GM12878 (cell line): ENCODE measurements at places on chromosomes 3 and 15.

- no peaks in the 10 kb centered on the region for H3K36me3 ChIP-seq
- H3K4me1 ChIP-seq, result no peaks in the 10 kb centered on the region
- no peak overlapping the region for H3K27ac ChIP-seq
- H3K27me3 ChIP-seq, result no peaks in the 10 kb centered on the region
These were observed 17.6 kb upstream of the FRMD4B start for GRCh38 chr3:69403454-69403853.

DNA sequence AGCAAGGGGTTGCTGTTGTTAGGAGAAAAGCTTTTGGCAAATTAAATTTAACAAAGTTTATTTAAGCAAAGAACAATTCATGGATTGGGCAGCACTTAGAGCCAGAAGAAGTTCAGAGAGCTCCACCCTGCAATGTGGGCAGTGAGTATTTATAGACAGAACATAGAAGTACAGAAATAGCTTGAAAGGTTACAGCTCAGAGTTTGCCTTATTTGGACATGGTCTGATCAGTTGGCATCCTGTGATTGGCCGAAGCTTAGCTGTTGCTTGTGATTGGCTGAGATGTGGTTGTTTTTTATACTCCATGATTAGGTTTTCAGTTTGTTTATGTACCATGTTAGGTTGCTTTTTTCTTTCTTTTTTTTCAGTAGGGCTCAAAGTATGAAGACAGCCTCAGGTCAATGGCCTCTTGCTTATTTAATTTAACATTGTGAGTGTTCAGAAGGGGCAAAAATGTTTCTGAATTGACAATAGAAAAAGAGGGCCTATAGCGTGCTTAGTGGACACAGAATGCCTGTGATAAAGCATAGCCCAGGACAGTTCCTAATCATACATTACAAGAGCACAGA is 293.8 kb downstream of the IGSF11 start:
- no peaks in the 10 kb centered on the region for H3K36me3 ChIP-seq
- no peaks in the 10 kb centered on the region for H3K4me1 ChIP-seq
- no peaks in the 10 kb centered on the region for H3K27me3 ChIP-seq
- H3K27ac ChIP-seq, result no peak overlapping the region
- no peak overlapping the region for H3K4me3 ChIP-seq

DNA sequence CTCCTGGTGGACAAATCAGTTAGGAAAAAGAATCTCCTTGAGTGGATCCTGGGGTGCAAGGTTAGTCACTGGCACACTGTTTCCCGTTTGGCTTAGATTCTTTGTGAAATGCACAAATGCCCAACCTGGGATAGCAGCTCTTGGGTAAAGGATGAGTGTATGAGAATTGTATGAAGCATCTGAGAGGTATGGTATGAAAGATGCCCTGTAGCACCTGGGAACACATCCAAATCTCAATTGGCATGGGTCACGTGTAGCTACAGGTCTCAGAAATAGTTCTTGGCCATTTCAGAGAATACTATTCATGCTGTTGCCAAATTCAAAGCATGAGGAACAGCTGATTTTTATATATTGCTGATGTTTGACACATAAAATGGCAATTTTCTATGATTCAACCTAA is 84.3 kb downstream of the KCNH8 start:
- no peak overlapping the region for H3K27ac ChIP-seq
- H3K27me3 ChIP-seq, result no peaks in the 10 kb centered on the region
- H3K36me3 ChIP-seq, result no peaks in the 10 kb centered on the region
- no peak overlapping the region for H3K4me3 ChIP-seq
- no peak for DNase-seq

GRCh38 chr15:92616621-92617548 is 38.7 kb downstream of the FAM174B start:
- no peaks in the 10 kb centered on the region for H3K27me3 ChIP-seq
- no peak for DNase-seq
- H3K27ac ChIP-seq, result no peak overlapping the region
- H3K4me3 ChIP-seq, result no peak overlapping the region
- H3K4me1 ChIP-seq, result no peaks in the 10 kb centered on the region; the same call in 1 of the 2 replicates

DNA sequence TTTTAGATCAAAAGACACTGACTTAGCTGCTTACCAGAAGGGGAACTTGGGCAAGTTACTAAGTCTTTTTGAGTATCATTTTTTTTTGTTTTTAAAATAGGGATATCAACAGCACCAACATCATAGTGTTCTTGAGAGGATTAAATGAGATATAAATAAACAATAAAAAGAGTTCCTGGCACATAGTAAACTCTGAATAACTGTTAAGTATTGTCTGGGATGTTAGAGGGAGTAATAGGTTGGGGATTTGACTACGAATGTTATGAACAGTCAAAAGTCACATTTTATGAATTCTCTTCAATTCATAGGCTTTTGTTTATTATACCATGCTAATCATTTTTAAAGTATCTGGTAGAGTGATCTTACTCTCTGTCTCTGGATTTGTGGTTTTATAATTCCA is 37.8 kb upstream of the FAH start:
- H3K27me3 ChIP-seq, result no peaks in the 10 kb centered on the region
- DNase-seq, result no peak
- peaks cover 1% of the 10 kb centered on the region; the same call in 1 of the 2 replicates for H3K36me3 ChIP-seq
- H3K27ac ChIP-seq, result no peak overlapping the region
- H3K4me1 ChIP-seq, result no peaks in the 10 kb centered on the region

DNA sequence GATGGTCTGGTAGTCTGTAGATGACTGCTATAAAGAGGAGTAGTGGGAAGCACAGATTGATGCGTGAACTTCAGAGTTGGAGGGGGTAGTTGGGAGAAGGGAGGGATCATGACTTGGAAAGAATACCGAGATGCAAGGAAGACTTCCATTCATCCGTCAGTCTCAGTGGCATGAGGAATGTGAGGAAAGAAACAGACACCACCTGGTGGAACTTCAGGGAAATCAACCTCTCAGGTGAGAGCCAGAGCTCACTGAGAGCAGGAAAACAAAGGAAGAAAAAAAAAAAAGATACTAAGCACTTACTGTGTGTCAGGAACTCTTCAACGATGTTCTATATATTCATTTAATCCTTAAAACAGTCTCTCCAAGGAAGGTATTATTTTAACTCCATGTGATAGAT is 172.4 kb downstream of the OXSM start:
- DNase-seq, result no peak
- H3K27me3 ChIP-seq, result no peaks in the 10 kb centered on the region
- H3K4me1 ChIP-seq, result no peaks in the 10 kb centered on the region
- no peak overlapping the region for H3K27ac ChIP-seq

GRCh38 chr15:79036323-79036722 is 54.3 kb downstream of the RASGRF1 start:
- H3K4me3 ChIP-seq, result no peak overlapping the region
- no peak for DNase-seq
- H3K36me3 ChIP-seq, result no peaks in the 10 kb centered on the region
- H3K4me1 ChIP-seq, result peaks cover 10% of the 10 kb centered on the region
- H3K27ac ChIP-seq, result no peak overlapping the region
- H3K27me3 ChIP-seq, result no peaks in the 10 kb centered on the region

- H3K36me3 ChIP-seq, result no peaks in the 10 kb centered on the region
- H3K4me1 ChIP-seq, result peaks cover 25% of the 10 kb centered on the region
- H3K27me3 ChIP-seq, result no peaks in the 10 kb centered on the region
These were observed 25.6 kb upstream of the CCDC50 start for GRCh38 chr3:191303596-191303995.

DNA sequence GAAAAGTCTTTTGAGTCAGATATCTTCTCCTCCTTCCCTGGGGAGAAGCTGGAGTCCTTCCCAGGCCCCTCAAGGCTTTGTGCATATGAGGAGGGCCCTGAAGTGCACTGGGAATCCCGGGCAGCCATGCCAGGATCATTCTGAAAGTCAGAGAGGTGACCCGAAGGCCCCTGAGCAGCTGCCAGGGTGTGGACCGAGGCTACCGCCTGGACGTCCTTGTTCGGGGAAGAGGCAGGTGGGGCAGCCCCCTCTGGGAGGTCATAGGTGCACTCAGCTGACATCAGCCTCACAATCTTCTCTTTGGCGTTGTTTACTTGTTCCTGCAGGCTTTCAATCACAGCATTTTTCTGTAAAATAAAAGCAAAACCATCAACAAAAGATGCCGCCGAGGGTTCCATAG is 73.8 kb upstream of the GSK3B start:
- no peak overlapping the region for H3K27ac ChIP-seq
- H3K4me3 ChIP-seq, result no peak overlapping the region
- DNase-seq, result no peak
- H3K4me1 ChIP-seq, result no peaks in the 10 kb centered on the region

DNA sequence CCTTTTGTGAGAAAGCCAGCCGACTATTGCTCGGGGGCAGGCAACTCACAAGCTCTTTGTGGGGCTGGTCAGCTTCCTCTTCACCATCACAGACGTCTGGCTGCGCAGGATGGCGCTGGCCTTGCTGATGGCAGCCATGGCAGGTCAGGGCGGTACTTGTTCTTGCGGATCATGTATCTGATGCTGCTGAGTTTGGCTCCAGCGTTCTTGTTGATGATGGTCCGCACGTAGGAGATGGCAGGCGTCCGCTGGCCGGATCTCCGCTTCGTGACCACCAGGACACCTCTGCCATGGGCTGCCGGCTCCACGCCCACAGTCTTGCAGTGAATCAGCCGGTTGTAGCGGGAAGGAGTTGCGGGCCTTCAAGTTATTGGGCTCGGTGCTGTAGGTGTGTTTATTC is 67.9 kb upstream of the SLC7A14 start:
- no peak overlapping the region for H3K4me3 ChIP-seq
- H3K4me1 ChIP-seq, result no peaks in the 10 kb centered on the region
- no peaks in the 10 kb centered on the region for H3K36me3 ChIP-seq
- peaks cover 3% of the 10 kb centered on the region for H3K27me3 ChIP-seq
- DNase-seq, result no peak
- H3K27ac ChIP-seq, result no peak overlapping the region

DNA sequence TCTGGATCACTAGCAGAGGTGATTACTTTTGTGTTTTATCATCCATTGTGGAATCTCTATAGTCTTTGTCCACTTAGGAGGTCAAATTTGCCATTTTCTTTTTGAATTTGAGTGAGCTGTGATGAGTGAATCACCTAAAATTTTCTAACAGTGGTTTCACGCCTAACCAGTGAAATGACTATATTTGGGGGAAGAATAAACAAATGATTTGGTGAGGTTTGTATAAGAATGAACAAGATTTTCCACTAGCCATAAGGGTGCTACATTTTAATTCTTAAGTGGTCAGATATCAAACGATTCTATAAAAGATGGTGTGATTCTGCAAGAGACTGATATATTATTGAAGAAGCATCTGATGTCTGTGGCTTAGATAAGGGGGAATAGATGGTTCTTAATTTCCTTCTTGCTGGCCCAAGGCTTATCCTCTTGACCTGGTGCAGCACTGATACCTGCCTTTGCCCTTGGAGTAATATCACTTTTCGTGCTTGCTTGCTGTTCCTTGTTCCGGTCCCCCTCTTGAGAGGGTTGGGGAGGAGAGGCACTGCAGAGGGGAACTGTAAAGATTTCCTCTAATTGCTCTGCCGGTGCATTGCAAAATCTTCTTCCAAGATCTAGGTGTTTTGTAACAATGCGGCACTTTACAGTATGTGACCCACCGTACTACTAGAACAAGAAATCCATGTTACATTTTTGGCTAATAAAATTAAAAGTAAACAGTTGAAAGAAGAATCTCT is 14.5 kb downstream of the C3orf20 start:
- peak overlapping the region; percentile 76 for H3K27ac ChIP-seq
- H3K27me3 ChIP-seq, result no peaks in the 10 kb centered on the region
- peaks cover 56% of the 10 kb centered on the region for H3K4me1 ChIP-seq
- H3K4me3 ChIP-seq, result peak overlapping the region; percentile 50
- DNase-seq, result peak; percentile 52

DNA sequence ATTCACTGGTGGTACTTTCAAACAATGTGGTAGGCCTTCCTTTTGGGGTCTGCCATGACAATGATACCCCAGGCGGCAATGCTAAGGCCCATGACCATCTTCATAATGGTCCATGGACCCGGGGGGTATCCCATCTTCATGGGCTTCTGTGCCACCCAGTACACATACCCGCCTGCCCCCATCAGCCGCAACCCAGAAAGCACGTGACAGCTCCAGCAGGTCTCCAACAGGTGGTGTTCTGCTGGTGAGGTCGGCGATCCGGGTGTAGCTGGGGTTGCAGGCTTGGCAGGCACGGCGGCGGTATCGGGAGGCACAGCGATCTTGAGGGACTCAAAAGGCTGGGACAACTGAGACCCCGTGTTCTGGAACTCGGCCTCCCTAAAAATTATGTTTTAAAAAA is 214.5 kb downstream of the SNRPN start:
- no peak for DNase-seq
- H3K4me1 ChIP-seq, result no peaks in the 10 kb centered on the region
- no peak overlapping the region for H3K27ac ChIP-seq
- H3K4me3 ChIP-seq, result no peak overlapping the region

- H3K27me3 ChIP-seq, result no peaks in the 10 kb centered on the region
- H3K4me3 ChIP-seq, result no peak overlapping the region
These were observed 67.2 kb downstream of the IL1RAP start for GRCh38 chr3:190581041-190581541.
